Stimulated activated CD4-positive, alpha-beta T cell treated with anti-CD3 and anti-CD28 coated beads, Interleukin-15, amount 100 ng/mL, for 48 hours (primary cell): ENCODE measurements at places on chromosomes 3 and 15.

- DNase-seq = no peak
Observed at GRCh38 chr15:70265466-70265978, 167.8 kb upstream of the TLE3 start.

GRCh38 chr3:123930445-123930844 lies 30.6 kb downstream of the CCDC14 start:
- no peak for DNase-seq

- DNase-seq = no peak
Observed at GRCh38 chr15:52710050-52710707, 31.0 kb upstream of the ATOSA start.

DNA sequence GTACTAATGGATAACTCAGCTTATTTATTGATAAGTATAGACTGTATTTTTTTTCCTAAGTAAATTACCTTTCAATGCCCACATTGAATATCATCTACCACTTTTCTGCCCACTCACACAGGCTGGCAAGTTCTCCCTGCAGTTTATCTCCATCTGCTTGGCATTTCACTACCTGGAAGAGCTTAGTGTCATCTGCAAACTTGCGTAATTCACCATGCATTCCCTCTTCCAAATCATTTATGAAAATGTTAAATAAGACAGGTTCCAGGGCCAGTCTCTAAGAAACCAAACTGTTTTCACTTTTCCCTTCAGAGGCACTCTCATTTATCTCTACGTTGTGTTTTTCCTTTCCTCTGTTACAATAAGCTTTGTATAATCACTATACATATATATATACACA lies 1076.6 kb downstream of the IGSF11 start:
- no peak for DNase-seq

DNA sequence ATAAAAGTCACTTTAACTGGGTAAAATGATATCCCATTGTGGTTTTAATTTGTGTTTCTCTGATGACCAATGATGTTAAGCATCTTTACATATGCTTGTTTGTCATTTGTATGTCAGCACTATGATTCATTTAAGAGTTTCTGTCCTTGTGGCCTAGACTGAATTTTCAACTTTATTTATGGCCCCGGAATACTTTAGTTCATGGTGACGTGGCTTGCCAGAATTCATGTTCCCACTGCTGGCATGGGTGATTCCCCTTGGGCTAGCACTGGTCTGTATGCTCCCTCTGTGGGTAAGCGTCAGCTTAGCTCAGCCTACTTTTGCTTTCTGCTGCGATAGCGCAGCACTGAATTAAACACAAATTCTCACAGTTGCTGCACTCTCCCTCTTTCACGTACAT lies 436.3 kb upstream of the SGO1 start:
- no peak for DNase-seq

- DNase-seq = no peak
Observed at GRCh38 chr3:72129501-72130094, 344.6 kb upstream of the PROK2 start.

DNA sequence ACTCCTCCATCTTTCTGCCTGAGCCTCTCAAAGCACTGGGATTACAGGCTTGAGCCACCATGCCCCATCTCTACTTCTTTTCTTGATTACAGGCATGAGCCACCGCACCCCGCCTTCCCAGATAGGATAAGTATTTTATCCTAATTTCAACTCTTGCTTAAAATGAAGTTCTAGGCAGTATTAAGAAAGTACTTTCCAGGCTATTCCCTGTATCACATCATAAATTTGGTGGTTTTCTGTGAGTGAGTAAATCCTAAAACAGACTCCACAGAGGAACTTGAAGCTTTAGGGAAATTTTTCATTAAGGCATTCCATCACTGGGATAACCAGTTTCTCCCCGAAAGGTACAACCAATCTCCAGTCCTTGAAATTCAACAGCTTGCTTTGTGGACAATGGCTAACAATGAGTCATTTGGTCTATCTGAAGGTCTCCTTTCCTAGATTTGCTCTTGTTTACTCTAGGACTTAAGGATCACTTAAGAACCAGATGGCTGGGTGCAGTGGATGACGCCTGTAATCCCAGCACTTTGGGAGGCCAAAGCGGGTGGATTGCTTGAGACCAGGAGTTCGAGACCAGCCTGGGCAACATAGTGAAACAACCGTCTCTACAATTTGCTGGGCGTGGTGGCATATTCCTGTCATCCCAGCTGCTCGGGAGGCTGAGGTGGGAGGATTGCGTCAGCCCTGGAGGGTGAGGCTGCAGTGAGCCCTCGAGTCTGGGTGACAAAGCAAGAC lies 49.7 kb upstream of the SKIL start:
- no peak for DNase-seq

DNA sequence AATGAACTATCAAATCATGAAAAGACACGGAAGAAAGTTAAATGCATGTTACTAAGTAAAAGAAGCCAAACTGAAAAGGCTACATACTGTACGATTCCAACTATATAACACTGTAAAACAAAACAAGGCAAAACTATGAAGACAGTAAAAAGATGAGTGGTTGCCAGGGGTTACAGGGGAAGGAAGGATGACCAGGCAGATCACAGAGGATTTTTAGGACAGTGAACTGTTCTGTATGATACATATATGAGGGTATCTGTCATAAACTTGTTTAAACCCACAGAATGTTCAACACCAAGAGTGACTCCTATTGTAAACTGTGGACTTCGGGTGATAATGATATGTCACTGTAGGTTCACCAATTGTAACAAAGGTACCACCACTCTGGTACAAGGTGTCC lies 60.6 kb downstream of the CHSY1 start:
- DNase-seq = no peak

DNA sequence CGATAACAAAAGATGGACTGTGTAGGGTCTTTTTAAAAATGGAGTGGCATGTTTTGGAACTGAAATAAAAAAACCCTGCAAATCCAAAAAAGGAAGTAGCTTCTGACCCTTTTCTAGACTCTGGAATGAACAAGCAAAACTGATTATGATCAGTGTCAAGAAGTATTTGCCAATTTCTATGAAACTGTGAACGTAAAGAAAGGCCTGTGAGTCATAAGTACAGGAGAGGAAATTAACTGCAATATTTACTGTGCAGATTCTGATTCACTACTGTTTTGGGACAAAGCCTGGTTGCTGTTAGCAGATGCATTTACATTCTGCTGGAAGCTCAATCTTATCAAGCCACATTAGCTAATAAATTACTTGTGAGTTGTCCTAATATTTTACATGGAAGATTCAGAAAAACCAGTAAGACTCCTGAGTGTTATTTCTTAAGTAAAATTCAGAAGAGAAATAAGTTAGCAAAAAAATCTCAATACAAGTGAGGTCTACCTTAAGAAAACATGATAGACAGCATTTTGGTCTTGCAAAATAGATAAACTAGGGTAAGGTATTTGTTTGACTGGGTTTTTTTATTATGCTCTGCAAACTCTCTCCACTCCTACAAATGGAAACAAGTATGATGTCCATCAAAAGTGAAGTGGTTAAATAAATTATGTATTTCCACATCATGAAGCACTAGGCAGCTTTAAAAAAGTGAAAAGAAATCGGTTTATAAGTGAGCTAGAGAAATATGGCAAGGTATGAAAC lies 90.2 kb upstream of the LMOD3 start:
- no peak for DNase-seq

DNA sequence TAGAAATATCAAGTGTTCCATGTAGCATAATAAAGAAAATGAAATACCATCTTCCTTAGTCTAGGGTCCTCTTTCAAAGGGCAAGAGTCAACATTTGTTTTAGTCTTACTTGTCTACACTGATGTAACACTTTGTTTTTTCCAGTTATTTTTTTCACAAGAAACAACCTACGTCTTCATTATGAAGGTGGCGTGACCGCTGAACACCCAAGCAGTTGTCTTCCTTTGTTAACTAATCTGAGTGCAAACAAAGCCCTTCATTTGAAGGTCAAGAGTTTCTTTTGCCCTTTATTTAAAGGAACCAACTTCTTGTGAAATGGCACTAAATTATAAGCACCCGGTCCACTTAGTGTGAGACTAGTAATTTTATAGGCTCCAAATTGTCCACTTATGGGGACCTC lies 73.2 kb downstream of the CD47 start:
- no peak for DNase-seq

GRCh38 chr3:127077068-127077467 lies 94.2 kb downstream of the PLXNA1 start:
- DNase-seq = no peak

DNA sequence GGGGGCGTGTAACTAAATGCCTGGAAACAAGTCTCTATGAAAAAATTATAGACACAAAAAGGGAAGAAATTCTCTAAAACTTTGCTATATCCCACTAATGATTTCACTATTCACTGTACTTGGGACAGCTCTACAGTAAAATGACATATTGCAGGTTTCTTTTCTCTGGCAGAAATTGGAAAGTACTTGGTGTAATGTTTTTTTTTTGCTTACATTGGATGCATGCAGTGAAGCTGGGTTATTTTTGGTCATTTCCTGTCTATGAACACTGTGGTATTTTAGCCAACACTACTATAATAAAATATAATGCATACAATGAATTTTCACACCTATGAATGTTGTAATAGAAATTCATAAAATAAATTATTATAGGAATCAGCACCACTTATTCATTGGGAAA lies 109.7 kb downstream of the LRRC49 start:
- DNase-seq = no peak

DNA sequence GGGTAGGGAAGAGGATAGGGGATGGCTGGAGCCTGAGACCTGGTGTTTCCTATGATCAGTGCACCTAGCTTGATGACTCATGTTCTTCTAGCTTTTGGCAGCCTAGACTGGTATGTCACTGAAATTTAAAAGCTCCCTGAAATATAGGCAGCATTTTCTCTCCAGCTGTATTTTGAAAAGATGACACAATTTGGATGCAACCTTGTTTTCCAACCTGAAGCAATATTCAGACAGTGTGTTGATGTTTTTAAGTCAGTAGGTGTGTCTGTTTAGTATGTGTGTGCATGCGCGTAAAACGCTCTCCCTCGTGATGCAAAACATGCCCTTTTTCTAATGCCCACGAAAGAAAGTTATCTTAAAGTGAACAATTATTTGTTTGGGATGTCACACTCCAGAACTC lies 58.5 kb downstream of the RPL22L1 start:
- DNase-seq = no peak

GRCh38 chr15:75827691-75828090 lies 15.6 kb upstream of the UBE2Q2 start:
- DNase-seq = no peak

DNA sequence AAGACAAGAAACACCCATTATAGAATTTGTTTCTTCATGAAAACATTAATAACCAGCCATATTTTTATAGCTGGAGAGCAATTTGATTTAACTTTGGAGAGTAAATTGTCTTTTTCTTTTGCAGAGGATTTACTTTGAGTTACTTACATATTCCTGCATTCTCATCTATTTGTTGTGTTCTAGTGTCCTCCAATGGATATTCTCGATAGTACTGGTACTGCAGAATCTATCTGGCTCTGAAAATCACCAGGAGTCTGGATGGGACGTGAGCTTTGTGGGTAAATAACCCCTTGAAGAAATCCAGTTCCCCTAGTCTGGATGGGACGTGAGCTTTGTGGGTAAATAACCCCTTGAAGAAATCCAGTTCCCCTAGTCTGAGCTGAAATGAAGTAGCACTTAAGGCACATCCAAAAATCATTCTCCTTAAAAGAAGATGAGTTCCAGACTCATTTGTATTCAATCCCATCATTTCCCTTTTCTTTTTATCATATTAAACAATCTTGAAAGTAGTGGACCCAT lies 294.1 kb upstream of the UBE2E2 start:
- no peak for DNase-seq

DNA sequence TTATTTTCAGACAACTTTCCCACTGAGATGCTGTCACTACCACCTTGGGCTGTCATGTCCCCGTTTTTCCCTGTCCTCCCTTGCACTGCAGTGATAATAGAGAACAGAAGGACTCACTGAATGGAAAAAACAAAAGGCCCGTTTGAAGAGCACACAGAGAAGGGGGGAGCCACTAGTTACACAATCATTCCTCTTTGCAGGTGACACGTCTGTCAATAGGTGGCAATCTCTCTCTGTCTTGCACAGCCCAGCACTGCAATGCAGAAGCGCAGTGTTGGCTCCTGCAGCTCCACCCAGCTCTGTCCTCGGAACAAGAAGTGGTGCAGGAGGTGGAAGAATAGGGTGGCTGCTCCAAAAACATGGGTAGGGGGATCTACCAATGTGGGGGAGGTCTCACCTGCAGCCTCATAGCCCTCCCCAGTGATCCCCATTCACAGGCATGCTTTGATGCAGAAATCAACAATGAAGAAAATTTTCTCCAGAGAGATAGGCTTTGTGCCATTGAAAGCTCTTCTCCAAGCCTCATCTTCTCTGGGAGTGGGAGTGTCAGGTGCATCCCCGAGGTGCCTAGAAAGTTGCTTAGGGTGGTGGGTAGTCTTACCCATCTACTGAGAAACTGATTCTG lies 31.8 kb downstream of the FSTL1 start:
- peak; percentile 4 for DNase-seq

DNA sequence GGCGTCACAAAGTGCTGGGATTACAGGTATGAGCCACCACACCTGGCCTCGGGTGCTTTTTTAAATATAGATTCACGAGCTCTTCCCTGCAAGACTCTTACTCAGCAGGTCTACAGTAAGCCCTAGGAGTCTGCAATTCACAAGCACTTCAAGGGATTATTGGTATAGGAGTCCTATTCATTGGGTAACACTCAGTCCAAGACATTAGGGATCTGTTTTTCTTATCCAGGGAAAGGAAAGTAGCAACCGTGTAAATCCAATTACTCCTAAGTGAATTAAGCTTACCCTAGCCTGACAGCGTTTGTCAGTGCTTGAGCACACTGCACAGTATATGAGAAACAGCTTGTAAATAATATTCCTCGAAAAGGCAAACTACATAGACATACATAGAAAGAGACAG lies 109.9 kb downstream of the SENP2 start:
- no peak for DNase-seq

DNA sequence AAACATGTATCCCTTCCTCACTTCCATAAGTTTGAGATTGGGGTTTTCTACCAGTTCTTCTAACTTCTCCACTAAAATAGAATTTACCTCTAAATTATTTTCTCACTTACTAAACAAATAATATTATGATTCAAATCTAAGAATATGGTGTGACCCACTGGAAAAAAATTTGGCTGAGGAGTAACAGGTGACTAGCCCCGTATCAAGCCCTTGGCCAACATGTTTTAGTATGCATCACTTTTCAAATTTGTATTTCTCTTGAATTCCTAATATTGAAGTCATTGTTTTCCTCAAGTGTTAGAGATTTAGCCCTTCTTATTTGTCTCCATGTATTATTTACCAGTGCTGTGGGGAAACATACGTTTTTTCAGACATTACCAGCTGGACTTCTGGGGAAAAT lies 759.4 kb downstream of the NSUN3 start:
- no peak for DNase-seq

GRCh38 chr3:122013448-122013925 lies 8.6 kb downstream of the ILDR1 start:
- DNase-seq = no peak

- DNase-seq = no peak
Observed at GRCh38 chr3:105503191-105503593, 136.5 kb downstream of the ALCAM start.

- DNase-seq = no peak
Observed at GRCh38 chr15:55893852-55894251, 99.6 kb downstream of the NEDD4 start.

- DNase-seq = no peak
Observed at GRCh38 chr3:190288836-190289235, 33.4 kb downstream of the CLDN1 start.

- no peak for DNase-seq
Observed at GRCh38 chr3:5479229-5479799, 291.8 kb downstream of the EDEM1 start.
